Keratinocyte (primary cell): ENCODE measurements at places on chromosomes 16 and 17.

- DNase-seq, result no peak
Measured at GRCh38 chr17:76789235-76789788, 51.4 kb downstream of the MFSD11 start.

GRCh38 chr16:813204-813915 is 12.8 kb upstream of the GNG13 start:
- no peak for DNase-seq

DNA sequence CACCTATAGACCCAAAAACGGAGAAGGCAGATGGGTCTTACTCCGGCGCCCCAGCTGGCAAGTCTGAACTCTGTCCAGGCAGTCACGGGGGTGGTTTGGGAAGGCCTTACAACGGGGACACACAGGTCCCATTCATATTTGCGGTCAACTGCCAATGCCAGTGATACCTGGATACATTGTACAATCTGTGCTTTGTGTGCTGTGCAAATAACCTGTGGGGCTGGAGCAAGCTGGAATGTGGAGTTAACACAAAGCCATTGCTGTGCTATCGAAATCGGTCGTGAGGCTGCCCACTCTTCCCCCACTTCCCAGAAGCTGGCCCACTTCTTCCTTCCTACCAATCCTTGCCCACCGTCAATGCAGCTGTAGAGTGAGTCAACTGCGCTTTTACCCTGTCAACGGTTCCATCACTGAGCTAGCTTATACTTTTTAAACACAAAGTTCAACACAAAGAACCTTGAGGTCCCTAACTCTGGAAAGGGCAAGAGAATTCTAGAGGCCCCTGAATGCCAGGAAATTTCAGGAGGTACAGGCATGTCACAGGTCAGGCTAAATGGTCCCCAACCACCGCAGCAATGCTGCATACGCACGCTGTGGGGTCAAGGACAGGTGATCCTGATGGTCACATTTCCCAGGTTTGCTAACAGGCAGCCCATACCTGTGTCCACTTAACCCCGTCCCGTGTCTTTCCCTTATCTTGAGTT is 122.8 kb downstream of the ZFHX3 start:
- DNase-seq, result no peak

GRCh38 chr17:69884356-69884755 is 190.7 kb upstream of the KCNJ16 start:
- no peak for DNase-seq

DNA sequence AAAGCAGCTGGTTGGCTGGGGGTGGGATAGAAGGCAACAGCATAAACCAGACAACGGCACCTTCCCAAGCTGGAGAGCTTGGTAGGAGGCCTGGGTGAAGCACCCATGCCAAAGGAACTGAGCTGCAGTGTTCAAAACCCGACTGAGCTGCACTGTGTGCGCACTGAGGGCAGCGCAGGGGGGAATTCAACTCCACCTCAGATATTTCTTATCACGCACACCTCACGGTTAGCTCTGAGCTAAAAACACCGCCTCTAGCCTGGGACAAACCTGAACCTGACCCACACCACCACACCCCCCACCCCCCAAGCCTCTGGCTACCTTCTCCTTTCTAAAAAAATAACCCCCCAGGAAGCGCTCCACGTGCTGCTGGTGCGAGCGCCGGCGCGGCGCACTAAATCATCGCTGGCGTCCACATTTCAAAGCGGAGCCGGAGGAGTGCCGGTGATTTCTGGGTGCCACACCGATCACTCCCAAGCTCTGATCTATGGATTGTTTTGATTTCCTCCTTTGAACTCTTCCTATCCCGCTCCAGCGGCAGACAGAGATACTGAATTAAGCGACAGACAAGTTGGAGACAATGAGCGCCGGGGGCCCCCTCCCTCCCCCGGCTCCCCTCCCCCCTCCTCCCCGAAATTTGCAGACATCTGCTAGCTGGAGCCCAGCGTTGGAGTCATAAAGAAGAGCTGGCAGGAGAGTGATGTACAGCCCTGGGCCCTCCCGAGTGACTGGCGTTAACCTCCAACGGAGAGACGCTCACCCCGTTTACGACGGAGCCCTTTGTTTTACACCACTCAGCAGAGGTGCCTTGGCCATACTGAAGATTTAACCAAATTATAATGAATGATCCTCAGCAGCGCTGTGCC is 85.0 kb downstream of the NOG start:
- no peak for DNase-seq

- no peak for DNase-seq
Measured at GRCh38 chr17:37830151-37830993, 85.5 kb upstream of the HNF1B start.

- DNase-seq, result no peak
Measured at GRCh38 chr16:57036945-57037344, 47.6 kb downstream of the NLRC5 start.

DNA sequence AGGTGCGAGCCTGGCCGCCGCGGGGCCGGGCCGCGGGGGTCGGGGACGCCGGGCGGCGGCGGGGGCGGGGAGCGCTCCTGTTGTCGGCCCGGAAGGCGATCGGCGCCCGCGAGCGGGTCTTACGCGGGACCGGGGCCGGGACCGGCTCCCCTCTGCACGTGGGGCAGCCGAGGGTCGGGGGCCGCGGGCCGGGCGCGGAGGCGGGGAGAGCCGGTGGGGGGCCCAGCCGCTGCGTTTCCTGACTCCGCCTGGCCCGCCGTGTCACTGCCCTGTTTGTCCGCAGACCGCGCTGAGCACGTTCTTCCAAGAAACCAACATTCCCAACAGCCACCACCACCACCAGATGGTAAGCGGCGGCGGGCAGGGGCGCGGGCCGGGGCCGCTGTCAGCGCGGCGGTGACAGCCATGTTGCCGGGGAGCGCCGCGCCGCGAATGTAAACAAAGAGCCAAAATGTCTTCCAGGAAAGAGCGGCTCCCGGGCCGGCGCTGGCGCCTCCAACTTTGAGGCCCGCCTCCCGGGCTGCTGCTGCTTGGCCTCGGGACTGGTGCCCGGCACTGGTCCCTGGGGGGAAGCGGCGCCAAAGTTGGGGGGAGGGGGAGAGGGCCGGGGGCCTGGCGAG is 586 bp downstream of the UBALD2 start:
- DNase-seq, result no peak

DNA sequence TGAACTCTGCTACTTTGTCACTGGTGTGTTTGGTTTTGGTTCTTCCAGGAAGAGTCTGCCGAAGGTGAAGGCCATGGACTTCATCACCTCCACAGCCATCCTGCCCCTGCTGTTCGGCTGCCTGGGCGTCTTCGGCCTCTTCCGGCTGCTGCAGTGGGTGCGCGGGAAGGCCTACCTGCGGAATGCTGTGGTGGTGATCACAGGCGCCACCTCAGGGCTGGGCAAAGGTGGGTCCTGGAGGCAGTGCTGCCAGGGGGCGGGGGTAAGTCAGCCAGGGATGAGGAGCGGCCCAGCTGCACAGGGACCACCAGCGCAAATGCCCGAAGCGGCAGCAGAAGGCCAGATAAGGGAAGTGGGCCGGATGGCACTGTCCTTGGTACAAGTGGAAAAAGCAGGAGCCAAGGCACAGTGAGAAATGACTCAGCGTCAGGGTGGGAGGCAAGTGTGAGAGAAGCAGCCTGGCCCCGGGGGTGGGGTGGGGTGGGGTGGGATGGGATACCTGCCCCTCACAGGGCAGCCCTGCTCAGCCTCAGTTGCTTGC is 41.9 kb downstream of the TMEM11 start:
- DNase-seq, result no peak

DNA sequence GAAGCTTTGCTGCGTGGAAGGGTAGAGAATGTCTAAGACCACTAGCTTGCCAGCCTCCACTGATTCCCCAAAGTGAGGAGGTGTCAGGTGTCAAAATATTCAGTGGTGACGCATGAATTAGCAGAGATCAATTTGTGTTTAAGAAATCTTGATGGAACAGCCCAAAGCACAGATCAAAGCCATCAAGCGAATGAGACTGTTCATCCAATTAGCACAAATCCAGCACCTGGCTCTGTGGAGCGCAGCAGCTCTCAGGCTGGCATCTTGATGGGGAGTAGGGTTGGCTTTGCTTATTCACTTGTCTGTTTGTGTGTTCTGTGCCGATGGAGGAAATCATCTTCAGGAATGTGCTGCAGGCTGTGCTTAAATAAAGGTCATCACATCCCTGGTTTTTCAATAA is 456.8 kb upstream of the CCL2 start:
- DNase-seq, result no peak

GRCh38 chr17:40921026-40921425 is 16.4 kb downstream of the KRT23 start:
- no peak for DNase-seq
